Activated CD8-positive, alpha-beta memory T cell treated with anti-CD3 and anti-CD28 coated beads for 48 hours (primary cell): ENCODE measurements at places on chromosomes 6 and 20.

DNA sequence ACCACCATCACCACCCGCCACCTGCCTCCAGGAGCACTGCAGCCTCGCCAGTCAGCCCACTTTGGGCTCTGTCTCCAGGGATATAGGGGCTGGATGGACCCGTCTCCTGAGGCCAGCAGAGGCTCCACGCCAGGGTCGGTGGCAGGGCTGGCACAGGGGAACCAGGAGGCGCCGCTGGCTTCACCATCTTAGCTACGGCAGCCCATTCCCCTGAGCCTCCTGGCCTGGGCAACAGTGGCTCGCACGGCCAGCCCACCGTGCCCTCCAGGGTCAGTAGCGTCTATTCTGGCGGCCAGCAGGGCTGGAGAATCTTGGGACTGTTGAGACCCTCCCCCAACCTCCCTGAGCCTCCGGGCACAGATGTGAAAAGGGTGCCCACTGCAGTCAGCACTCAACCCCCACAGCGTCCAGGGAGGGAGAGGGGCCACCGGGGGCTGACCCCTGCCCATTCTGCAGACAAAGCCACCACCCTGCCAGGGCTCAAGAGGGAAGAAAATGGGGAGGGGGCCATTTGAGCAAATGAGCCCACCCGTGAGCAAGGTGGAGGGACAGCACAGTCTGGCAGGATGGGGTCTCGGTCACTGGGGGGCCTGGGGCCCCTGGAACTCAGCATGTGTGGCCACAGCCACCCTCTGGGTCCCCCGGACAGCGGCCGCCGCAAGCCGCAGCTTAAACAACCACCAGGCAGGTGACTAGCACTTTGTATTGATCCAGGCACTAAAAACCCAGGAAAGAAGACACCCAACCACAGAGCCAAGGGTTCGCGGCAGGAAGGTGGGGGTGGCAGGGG lies 28.7 kb downstream of the KCNQ2 start:
- no peak for DNase-seq

DNA sequence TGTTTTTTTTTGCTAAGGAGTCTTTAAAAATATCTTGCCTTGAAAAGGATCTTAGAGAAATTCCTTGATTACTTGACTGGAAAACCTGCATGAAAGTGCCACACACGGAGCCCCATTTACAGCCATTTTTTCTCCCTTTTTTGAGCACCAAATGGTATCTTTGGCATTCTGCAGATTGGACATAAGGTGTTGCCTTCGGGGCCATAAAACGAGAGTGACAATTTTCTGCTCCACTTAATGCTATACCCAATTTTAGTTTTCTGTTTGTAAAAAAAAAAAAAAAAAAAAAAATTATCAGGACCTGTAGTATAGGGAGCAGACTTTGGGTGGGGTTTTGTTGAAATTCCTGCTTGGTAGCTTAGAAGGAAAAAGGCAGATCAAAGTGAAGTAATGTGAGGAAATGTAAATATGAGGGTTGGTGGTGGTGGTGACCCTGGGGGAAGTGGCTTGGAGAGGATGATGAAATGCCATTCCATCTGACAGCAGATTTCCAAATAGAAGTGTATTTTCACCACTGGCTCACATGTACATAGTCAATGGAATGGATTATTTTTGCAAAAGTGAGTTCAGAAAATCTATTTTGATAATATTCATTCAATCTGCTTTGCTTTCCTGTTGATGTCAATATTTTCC lies 212.1 kb upstream of the SOX4 start:
- DNase-seq: no peak

- DNase-seq: no peak
Observed at GRCh38 chr6:113954653-113955052, 16.3 kb downstream of the HDAC2 start.

GRCh38 chr20:57040466-57040865 lies 226.0 kb downstream of the BMP7 start:
- DNase-seq: no peak

- DNase-seq: no peak
Observed at GRCh38 chr6:38599966-38600550, 39.7 kb downstream of the BTBD9 start.

GRCh38 chr20:8809107-8809953 lies 259.6 kb upstream of the PLCB4 start:
- no peak for DNase-seq

GRCh38 chr6:119128252-119128912 lies 49.9 kb upstream of the FAM184A start:
- no peak for DNase-seq

GRCh38 chr6:151512481-151512880 lies 18.7 kb downstream of the CCDC170 start:
- no peak for DNase-seq

- DNase-seq: no peak
Observed at GRCh38 chr6:80438772-80439171, 332.3 kb downstream of the BCKDHB start.

DNA sequence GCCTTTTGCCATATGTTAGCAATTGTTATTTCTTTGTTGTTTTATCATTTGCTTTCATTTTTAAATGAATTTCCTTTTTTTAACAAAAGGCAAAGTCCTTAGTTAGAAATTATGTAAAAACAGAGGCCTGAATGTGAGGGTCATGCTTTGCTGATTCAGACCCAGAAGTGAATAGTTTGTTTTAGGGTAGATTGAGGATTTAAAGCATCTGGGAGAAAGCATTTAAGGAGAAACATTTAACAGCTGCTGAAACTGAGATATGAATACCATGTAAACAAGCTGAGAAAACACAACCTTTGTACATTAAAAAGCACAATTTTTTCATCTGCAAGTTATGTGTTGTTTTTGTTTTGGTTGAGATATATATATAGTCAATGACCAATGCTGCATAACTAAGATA lies 8.0 kb downstream of the HTR1B start:
- DNase-seq: no peak

DNA sequence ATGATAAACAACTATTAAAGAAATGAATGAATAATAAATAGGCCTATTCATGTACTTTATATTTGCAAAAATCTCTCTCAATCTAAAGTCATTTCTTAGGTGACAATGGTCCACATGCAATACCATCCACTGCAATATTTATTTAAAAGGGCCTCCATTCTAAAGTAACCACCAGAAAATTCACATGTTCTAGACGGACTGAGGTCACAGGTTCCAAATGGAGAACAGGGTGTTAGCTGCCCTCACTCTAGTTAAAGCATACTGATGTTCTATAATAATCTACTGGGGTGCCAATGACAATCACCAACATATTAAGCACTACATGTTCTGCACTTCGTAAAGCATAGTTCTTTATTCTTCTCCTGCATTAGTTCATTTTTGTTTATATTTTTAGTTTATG lies 1.2 kb downstream of the HBS1L start:
- no peak for DNase-seq

- DNase-seq: no peak
Observed at GRCh38 chr6:131862476-131862875, 54.7 kb downstream of the ENPP1 start.

DNA sequence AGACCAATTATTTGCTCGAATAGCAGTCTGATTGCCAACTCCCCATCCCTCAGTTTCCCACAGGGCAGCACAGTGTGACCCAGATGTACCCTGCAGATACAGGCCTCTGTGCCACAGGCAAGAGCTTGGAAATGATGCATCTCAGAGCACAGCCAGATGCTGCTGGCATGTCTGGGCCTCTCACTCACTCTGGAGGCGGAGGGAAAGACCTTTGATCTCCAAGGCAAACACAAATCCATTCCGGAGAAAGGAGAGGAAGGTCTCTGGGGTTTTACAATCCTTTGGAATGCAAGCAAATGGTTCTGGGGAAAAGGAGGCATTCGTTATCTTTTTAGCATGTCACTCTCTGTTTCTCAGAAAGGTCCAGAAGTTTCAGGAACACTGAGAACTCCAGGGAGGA lies 74.2 kb downstream of the RIOK1 start:
- no peak for DNase-seq

DNA sequence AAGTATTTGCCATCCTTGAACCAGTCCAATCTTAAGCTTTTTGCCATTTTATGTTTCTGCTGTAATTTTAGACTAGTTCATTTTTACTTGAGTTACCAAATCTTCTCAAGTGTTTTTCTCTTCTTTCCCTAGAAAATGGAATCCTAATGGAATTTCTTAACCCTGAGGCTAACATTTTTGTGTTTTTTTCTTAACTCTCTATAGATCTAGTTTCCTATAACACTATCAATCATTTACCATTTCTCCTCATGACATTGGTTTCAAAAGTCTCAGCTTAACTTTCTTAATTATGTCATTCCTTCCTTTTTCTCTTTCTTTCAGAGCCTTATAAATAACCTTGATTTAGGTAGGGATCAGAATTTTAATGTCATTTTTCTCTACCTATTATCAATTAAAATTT lies 54.8 kb downstream of the SENP6 start:
- no peak for DNase-seq

- no peak for DNase-seq
Observed at GRCh38 chr6:33659986-33660385, 38.9 kb downstream of the ITPR3 start.

DNA sequence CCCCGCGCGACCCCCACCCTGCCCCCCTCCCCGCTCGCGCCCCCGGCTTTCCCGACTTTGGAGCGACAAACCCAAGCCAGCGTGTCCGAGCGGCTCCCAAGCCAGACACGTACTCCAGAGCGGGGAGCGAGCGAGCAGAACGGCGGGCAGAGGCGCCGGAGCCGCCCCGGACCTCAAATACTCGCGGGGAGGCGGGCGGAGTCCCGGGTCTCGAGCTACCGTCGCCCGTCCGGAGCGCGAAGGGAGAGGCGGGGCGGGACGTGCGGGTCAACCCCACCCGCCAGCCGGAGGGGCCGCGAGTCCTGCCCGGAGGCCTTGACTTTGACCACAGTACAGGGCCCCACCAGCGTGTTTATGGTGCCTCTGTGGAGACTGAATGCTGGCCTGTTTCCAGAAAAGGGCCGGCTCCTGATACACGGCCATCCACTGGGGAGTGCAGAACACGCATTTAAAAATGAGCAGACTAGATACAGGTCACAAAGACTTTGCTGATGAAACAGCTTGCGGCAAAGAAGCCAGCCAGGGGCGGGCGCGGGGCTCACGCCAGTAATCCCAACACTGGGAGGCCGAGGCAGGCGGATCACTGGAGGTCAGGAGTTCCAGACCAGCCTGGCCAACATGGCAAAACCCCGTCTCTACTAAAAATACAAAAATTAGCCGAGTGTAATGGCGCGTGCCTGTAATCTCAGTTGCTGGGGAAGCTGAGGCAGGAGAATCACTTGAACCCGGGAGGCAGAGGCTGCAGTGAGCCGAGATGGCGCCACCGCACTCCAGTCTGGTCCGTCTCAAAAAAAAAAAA lies at the start of gene SERPINB6:
Gene SERPINB6, minus strand, starts transcription at position 148 of the 799 bp plus-strand sequence. CDS start 12,235 bp downstream, outside the sequence.
- no peak for DNase-seq

GRCh38 chr6:132675749-132676148 lies 16.8 kb upstream of the TAAR1 start:
- DNase-seq: no peak

- no peak for DNase-seq
Observed at GRCh38 chr6:79249136-79249535, 14.7 kb upstream of the HMGN3 start.

DNA sequence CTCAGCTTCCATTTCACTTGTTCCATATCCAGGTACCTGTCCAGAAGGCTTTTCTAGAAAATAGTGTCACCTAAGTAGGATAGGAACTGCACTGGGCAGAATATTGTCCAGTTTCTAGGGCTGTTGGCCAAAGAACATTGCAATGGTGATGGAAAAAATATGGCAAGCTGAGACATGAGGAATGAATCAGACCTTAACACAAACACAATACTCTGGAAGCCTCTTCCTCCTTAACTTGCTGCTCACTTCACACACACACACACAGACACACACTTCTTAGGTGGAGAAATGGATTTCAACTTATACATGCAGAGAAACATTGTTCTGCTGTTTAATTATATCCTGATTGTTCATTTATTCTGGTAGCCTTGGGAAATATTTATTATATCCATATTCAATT lies 203.0 kb upstream of the RGS17 start:
- no peak for DNase-seq

DNA sequence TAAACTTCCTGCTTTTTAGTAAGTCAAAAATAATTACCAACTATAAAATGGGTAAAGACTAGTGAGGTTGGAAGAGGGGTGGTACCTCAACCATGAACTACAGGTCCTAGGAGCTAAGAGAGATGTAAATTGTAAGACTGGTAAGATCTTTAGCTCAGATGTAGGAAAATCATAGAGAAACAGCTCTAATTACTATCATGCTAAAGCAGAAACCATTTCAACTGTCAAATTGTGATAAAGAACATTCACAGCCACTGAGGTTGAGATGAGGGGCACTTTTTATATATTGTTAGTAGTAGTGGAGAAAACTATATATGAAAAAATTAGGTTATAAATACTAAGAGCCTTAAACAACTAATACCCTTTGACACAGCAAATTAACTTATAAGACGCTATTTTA lies 20.0 kb downstream of the CDK19 start:
- DNase-seq: no peak

DNA sequence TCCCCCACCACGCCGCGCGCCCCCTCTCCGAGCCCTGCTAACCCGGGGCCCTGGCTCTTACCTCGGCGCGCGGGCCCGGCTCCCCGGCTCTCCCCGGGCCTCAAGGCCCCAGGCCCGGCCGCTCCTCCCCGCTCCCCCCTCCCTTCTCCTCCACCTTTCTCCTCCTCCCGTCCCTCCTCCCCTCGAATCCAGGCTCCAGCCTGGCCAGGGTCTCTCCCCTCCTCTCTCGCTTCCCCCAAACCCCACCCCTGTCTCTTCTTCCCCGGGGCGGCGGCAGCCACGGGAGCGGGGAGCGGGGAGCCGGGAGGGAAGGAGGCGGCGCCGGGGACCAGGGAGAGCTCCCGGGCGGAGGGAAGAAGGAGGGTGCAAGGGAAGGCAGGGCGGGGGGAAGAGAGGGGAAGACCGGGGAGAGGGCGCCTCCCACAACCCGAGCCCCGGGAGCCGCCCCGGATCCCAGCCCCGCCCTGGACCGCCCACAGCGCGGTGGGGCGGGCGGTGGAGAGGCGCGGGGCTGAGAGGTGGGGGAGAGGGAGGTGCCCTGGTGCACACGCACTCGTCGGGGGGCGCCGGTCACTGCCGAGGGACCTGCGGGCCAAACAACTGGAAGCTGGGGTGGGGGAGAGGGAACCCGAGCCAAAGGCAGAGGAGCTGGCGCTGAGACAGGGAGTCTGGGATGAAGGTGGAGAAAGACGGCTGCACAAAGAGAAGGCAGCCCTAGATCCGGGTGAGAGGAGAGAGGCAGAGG lies at the start of gene GABBR1:
Gene GABBR1, minus strand, starts transcription at position 395 of the 745 bp plus-strand sequence. CDS start 798 bp downstream, outside the sequence.
- no peak for DNase-seq

GRCh38 chr6:17182961-17183360 lies 81.1 kb downstream of the STMND1 start:
- DNase-seq: no peak
